ENCODE measurements at places on chromosomes 6 and 20.

DNA sequence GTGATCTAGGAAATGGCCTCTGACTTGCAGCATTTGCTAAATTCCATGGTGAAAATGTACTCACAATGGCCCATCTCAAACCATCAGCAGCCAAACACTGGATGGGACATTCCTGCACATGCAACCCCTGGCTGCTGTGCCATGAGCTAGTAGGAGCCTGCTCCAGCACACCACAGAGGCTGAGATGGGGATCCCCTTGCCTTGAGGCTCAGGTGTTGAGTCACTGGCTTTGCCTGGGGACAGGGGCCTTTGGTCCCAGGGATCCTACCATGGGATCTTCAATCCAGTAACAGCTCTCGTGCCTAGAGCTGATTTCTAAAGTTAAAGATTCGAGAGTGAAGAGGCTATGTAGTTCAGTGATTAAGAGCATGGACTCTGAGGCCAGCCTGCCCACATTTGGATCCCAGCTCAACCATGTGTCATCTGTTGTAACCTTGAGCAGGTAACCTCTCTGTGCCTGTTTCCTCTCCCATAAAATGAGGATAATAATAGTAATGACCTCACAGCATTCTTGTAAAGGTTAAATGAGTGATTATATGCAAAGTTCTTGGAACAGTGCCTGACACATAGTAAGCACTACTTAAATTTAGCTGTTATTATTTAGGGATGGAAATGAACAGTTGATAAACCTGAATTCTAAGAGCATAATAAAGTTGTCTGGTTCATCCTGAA is 16.4 kb downstream of the FOXQ1 start:
- DNase-seq = no peak

- no peak for DNase-seq
Observed at GRCh38 chr6:93327857-93328256, 91.5 kb downstream of the EPHA7 start.

GRCh38 chr6:141677598-141678211 is 455.0 kb upstream of the GJE1 start:
- DNase-seq = no peak

- no peak for DNase-seq
Observed at GRCh38 chr20:54822386-54822785, 347.0 kb downstream of the DOK5 start.

DNA sequence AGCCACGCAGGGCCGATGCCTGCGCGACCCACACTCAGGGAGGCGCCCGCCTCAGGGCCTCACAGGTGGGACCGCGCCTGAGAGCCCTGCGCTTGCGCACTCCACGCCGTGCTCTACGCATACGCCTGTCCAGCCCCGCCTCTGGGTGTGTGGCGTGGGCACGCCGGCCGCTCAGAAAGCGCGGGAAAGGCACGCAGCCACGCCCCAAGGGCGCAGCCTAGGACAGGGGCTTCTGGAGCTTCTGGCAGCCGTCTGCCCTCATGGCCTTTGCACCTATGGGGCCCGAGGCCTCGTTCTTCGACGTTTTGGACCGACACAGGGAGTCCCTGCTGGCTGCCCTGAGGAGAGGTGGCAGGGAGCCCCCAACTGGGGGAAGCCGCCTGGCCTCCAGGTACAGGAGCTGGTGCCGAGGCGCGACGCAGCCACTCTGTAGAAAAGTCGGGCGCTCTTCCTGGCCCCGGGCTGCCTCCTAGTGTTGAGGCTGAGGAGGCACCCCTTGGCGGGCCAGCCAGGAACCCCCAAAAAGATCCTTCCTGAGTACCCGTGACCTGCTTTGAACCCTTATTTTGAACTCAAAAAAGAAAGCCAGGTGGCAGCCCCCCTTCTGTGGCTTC is at the start of gene SPO11:
Gene SPO11, plus strand, starts transcription at position 196 of the 614 bp plus-strand sequence. Its CDS starts 65 bp downstream, at position 261.
- no peak for DNase-seq

- no peak for DNase-seq
Observed at GRCh38 chr6:34745277-34746103, 11.8 kb upstream of the SNRPC start.

DNA sequence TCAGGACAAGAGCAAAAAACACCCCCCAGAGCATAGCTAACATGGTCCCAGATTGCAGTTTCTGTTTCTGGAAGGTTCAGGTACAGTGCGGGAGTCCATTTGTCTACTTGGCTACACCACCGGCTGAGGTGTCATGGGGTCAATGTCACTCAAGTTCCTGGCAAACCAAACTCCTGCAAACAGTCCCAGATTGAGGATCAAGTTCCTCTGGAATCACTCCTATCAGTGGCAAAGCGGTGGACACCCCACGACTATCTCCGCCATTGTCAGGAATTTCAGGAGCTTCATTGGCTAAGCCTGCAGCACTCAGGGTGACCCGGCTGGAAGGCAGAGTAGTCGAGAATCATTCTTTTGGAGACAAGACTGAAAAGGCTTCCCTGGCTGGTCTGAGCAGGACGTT is 41.8 kb downstream of the SLC22A1 start:
- no peak for DNase-seq

- DNase-seq = no peak
Observed at GRCh38 chr6:154786144-154786868, 53.1 kb downstream of the SCAF8 start.

GRCh38 chr6:28383235-28384142 is 16.1 kb downstream of the ZSCAN12 start:
- no peak for DNase-seq

DNA sequence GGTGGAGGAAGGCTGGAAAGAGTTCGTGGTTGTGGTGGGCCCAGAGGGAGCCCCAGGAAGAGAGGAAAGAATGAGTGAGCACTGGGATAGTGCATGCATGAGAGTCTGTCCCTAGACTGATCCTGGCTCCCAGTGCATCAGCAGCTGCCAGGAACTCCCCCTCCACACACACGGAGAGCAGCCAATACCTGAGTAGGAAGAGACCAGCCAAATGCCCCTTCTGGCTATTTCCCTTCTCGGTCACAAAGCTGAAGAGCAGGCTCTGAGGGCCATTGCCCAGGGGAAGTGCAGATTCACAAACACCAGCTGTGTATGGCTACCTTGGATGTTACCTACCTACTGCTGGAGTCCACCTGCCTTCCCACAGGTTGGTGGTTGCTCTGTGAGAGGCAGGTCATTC is 45.1 kb downstream of the GABRR2 start:
- no peak for DNase-seq

GRCh38 chr6:51585264-51585663 is 502.1 kb downstream of the PKHD1 start:
- DNase-seq = no peak

DNA sequence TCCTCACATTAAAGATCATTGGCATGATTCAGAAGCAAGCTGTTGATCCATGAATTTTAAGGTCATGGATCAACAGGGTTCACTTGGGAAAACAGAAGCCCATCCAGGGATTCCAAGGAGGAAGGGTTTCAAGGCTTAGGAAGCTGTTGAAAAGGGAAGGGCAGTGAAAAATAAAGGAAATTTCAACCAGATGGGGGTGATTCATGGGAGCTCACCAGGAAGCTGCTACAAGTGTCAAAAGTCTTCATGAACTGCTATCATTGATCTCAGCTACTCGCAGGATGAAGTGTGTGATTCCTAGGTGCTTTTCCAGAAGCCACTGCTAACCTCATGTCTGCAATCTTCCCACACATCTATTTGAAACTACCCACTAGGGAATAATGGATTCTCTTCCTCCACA is 26.2 kb downstream of the ADTRP start:
- no peak for DNase-seq

GRCh38 chr6:20978151-20978614 is 443.9 kb downstream of the CDKAL1 start:
- DNase-seq = no peak

DNA sequence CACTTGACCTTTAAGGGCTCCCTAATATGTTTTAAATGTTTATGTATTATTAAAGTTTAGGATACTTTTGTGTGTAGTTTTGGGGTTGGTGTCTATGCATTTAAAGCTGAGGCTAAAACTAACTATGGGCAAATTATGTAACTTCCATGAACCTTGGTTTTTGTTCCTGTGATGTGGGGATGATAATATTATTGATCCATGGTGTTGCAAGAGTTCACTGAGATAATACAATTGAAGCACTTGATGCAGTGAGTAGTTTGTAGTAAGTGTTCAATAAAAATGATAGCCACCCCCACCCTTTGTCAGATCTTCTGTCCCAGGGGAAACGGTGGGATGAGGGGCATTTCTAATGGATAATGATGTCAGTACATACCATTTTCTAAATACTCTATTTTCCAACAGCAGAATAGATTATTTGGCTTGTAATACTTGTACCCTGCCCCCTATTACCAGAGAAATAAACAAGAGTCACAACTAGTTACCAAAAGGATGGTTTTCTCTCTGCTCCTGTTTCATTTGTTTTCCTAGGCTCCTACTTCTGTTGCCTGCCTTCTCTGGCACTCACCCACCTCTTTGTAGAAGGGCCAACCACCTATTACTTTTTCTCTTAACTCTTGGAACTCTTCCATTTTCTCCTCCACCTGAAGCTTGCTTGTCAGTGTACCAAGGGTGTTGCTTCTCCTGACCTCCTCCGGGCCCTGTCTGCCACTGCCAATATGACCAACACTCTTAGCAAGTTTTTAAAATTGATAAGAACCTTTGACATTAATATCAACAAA is 97.9 kb downstream of the RCAN2 start:
- no peak for DNase-seq

DNA sequence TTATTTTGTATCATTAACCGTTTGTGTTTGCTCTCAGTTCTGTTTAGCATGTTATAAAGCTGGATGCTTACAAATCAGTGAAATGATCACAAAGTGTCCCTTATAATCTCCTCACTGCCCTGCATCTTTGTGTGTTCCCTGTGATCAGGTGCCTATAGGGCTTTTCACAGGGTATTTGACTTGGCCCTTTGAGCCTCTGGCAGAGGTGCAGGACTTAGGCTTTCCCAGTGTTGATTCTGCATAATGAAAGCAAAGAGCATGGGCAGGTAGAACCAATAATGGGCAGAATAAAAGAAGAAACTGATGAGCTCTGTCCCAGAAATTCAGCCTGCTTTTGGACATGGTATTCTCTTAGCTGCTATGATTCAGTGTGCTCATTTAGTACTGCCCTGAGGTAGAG is 16.9 kb upstream of the PBOV1 start:
- no peak for DNase-seq

DNA sequence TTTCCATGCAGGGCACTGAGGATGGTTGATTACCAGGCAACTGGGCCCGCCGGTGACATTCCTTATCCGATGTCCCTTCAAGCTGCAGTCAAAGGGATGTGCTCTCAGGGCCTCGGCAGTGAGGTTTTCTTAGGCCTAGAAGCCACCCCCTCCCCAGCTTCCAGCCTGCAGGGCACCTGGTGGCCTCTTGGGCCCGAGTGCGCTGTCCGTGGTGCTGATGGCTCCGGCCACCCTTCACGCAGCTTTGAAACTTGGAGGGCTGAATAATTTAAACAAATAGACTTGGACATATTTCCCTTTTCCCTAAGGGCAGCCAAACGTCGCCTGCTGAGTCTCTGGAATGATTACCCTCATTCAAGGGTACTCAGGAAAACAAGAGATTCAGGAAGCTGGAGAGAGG is 8.9 kb upstream of the MLN start:
- peak; percentile 26 for DNase-seq

GRCh38 chr6:152206072-152206818 is 398.8 kb downstream of the ESR1 start:
- DNase-seq = no peak

DNA sequence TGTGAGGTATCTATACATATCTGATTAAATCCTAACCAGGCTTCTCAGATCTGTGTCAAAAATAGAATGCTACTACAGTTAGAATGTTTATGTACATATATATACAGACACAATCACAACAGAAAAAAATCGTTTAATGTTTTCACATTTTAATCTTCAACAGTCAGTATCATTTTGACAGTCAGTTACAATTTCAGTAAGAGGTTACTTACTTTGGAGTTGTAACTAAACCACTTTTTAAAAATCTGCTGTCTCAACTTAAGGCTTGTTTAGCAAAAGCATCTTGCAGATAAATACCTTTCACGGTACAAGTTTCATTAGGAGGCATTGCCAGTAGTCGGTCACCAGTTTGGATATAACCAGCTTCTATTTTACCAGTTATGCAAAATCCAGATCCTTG is 32.3 kb upstream of the ALDH8A1 start:
- DNase-seq = peak; percentile 56

DNA sequence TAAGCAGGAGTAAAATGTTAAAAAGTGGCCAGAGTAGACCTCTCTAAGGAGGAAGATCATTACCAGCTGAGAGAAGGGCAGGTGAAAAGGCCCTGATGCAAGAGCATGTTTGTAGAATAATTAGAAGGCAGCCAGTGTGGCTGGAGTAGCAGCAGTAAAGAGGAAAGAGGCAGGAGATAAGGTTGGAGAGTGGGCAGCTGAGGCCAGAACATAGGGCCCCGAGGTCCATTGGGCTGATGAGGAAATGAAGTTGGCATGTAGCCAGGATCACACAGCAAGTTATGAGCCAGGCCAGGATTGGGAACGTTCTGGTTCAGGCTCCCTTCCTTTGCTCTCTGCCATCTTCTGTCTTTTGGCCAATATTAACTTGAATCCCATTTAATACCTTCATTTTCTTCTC is 51.6 kb downstream of the RALY start:
- no peak for DNase-seq

GRCh38 chr20:60104993-60105803 is 147.0 kb downstream of the CDH26 start:
- DNase-seq = no peak

All from T-helper 1 cell (primary cell).